ENCODE measurements at places on chromosomes 2 and 18. TPM values are rescaled to one million over a fixed set of nuclear protein-coding genes. Genes with fewer than 3 reads are reported as not detected.

KIAA2012 gene
- total RNA-seq = 0.40 TPM

NBEAL1 gene
- total RNA-seq = 19.8 TPM

CFAP65 gene
- total RNA-seq = not detected

DAPL1 gene
- total RNA-seq = not detected

SMIM21 gene
- total RNA-seq = not detected

ASB1 gene
- 73.6 TPM for total RNA-seq

DNA sequence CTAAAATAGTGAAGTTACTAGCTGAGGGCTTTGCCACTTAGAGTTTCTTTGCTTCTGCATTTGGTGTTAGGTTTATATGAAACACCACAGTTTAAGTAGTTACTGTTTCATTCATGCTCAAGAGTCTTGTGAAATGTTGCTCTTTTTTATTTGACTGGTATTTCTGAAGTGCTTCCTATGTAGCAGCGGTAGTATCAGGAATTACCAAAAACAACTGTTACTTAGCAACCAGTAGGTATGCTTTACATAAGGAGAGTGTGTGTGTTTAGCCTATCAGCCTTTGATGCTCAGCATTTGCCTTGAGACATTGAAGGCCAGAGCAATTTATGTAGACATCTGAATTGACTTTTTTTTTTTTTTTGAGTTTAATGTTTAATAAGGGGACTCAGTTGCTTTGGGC lies 3.6 kb downstream of the DIS3L2 start:
- no peak for DNase-seq

DNA sequence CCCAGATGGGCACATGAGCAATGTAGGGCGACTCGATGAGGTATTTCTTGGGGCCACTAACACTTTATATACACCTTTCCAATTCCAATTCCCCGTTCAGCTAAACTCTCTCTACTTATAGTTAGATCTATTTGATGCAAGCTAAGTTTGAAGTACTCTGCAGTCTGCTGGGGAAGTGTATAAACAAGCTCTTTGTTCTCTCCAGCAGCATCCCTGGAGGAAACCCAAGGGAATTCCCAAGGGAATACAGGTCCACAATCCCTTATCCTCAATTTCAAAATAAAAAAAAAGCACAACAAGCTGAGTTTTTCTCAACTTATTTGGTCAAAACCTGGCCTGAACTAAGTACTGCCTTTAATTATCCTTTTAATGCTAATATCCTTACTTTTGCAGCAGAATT lies 433.3 kb downstream of the NBAS start:
- DNase-seq = no peak

DNA sequence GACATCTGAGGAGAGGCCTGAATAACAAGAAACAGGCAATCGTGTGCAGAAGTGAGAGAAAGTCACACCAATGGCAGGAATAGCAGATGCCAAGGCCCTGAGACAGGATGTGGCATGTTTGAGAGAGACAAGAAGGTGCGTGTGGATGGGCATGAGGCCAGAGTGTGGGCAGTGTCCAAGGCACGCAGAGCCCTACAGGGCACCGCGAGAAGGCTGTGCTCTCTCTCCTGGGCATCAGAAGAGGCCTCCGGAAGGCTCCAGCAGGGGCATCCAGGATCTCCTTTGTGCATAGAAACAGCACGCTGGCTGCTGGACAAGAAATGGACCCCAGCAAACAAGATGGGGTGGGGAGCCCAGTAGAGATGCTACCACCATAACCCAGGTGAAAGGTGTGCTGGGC lies 239.0 kb upstream of the RAB6C start:
- DNase-seq = no peak

DNA sequence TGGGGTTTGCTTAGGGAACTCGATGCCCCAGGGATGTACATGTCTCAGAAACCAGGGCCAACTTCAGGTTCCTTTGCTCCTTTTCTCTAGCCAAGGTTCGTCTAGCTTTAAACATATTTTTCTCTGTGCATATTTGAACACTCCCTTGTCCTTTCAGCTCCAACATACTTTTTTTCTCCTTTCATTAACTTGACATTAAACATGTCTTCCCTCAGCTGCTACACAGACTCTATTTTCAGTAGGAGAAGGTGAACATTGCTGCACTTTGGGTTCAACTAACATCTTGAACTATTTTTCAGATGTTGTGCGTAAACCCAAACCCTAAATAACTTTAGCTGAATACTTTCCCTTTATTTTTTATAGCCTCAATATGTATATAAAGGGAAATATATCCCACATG lies 212.9 kb downstream of the MTX2 start:
- DNase-seq = no peak

DNA sequence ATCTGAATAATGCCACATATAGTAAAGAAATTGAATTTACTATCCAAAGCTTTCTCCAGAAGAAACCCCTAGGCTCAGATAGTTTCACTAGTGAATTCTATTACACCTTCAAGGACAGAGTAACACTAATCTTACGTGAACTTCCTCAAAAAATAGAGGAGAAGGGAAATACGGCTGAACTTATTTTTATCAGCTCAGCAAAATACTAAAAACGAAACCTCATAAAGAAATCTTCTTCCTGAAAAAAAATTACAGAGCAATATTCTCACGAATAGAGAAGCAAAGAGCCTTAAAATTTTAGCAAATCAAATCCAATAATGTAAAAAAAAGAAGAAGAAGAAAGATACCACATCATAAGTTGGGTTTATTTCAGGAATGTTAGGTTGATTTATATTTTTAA lies 14.7 kb downstream of the CAPN13 start:
- DNase-seq = no peak

DNA sequence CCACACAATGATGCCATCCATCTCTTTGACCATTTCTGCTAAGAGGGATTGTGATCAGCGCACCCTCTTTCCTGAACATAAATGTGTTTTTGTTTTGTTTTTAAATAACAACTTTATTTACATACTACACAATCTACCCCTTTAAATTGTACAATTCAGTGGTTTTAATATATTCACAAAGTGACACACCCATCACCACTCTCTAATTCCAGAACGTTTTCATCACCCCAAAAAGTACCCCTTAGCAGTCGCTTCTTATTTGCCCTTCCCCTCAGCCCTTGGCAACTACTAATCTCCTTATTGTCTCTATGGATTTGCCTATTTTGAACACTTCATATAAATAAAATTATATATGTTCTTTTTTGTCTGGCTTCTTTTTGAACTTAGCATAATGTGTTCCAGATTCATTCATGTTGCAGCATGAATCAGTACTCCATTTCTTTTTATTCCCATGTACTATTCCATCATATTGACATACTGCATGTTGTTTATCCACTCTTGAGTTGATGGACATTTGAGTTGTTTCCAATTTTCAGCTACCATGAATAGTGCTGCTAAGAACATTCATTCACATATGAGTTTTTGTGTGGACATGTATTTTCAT lies 150.9 kb upstream of the NABP1 start:
- DNase-seq = no peak

- DNase-seq = no peak
Observed at GRCh38 chr18:57437402-57437765, 2.2 kb downstream of the ONECUT2 start.

DNA sequence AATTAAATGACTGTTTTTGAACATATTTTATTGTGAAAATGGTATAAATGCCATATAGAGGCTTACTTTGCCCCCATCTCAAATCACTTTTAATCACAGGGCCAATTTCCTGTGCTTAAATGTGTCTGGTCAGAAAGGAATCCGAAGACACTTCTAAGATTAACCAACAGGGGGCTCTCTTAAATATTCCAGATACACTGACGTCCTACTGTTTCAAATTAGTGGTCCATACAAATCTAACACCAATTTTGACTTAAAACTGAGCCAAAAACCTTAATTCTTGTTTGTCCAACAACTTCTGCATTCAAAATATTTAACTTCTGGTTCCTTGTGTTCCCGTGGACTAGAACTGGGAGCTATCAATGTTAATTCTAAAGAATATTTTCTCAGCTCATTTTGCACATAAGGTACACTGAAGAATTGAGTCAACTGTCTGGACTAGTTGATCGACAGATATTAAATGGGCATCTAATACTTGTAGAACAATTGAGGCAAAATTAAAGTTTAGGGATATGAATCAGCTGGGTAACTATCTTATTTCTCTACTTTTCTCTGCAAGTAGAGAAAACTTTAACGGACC lies 557.5 kb downstream of the ARHGAP15 start:
- DNase-seq = peak; percentile 47

DNA sequence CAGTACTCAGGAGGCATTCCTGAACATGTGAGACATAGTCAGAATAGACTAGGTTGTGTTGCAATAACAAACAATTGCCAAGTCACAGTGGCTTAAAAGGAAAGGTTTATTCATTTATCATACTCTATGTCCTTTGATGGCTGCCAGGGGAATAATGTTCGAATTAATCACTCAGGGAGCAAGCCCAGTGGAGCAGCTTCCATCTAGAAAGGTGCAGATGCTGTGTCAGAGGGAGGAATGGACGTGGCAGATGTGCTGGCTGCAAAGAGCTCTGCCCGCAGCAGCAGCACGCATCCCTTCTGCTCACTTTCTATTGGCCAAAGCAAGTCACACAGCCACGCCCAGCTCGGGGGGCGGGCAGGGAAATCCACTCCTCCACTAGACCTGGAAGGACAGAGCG lies 105.9 kb upstream of the AQP4 start:
- DNase-seq = no peak

GRCh38 chr2:70905443-70906421 lies 30.0 kb upstream of the ATP6V1B1 start:
- DNase-seq = no peak

DNA sequence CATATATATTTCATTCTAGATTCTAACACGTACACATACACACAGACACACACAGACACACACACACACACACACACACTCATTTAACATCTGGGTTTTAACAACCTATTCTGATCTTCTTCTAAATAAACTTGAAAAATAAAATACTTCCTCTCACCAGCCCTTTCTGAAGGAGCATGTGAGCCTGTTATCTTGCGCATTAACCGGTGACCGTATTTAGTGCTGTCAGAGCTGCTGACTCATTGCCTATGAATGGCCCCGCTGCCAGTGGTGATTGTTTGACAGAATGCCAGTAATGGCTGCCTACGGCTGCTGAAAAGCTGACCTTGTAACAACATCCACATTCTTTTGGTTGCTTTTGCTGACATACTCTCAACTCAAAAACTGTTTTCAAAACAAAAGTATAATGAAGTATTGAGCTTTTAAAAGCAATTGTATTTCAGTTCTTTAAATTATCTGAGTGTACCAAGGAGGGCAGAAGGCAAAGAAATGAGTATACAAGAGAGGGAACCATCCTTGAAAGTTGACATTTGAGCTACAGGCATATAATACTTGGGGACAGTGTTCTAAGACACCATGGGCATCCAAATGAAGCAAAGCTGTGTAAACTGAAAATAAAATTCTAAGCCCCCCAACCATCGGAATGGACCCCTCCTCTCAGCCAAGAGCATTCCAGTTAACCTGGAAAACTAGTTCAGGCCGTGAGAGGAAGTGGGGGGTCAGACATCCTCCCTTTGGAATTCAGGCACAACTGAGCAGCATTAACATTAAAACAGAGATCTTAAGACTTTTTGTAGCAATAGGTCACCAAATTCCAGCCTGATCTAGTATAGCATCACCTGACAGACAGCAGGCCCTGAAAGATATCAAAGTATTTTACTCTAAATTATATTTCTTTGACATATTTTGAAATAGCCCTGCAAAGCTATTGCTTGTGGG lies 50.2 kb upstream of the DTNA start:
- DNase-seq = peak; percentile 97

DNA sequence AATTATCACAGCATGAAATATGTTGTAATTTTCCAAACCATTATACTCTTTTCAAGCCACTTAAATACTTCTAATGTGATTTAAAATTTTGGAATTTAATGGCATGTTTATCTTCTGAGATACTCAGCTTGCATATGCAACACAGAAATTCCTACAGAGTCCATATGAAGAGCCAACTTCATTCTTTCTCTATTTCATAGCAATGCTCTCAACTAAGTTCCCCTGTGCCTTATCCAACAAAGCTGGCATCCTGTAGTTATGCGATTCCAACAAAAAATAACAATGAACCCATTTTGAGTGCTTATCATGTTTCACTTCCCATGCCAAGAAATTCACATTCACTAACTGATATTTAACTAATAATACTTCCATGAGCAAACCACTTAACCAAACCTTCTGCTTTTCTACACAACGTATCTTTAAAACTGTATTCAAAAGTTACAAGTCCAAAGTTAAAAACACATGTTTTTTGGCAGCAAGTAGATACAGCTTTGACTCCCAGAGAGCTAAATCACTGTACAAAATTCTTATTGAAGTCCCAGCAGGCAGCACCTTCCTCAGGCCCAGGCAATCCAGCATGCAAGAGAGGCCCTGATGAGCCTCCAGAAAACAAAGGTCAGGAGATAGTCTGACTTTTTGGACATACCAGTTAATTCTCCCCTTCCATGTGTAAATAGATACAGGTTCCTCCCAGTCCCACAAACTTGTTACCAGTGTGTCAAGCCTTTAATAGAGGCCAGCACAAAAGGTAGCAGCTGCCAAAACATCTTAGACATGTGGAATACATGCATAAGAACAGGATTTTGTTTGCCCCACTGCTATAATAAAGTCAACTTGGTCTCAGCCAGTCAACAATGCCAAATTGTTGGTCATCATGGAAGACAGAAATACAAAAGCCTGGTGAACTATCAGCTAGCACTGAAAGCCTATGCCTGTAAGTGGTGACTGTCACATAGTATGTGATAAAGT lies 113.1 kb upstream of the WDR75 start:
- DNase-seq = no peak

All from HFFc6 (cell line).